ENCODE measurements at places on chromosomes 2 and 18. TPM values are rescaled to one million over a fixed set of nuclear protein-coding genes. Genes with fewer than 3 reads are reported as not detected.

The CHRNG gene
- polyA plus RNA-seq, result not detected

The CRYBA2 gene
- not detected for polyA plus RNA-seq

The NCKAP1 gene
- 0.03 TPM for polyA plus RNA-seq

The ANKRD62 gene
- polyA plus RNA-seq, result not detected

The AQP12B gene
- not detected for polyA plus RNA-seq

The TFPI gene
- 0.09 TPM for polyA plus RNA-seq

The AGXT gene
- not detected for polyA plus RNA-seq

The GCG gene
- not detected for polyA plus RNA-seq

The MFSD6 gene
- 10.4 TPM for polyA plus RNA-seq

The TRIB2 gene
- 41.2 TPM for polyA plus RNA-seq

The SERPINB3 gene
- polyA plus RNA-seq, result not detected

The GRHL1 gene
- 0.16 TPM for polyA plus RNA-seq

The FAM237A gene
- polyA plus RNA-seq, result not detected

The ZNF892 gene
- polyA plus RNA-seq, result 0.53 TPM

The HDHD2 gene
- 46.7 TPM for polyA plus RNA-seq

The HAAO gene
- 5.7 TPM for polyA plus RNA-seq

The C2orf92 gene
- polyA plus RNA-seq, result 1.4 TPM

The RGPD3 gene
- 0.06 TPM for polyA plus RNA-seq

The HTR2B gene
- not detected for polyA plus RNA-seq

The DCDC2C gene
- polyA plus RNA-seq, result not detected

The LYPD6 gene
- polyA plus RNA-seq, result not detected

The CD226 gene
- 3.8 TPM for polyA plus RNA-seq

The NGEF gene
- polyA plus RNA-seq, result not detected

The MC5R gene
- not detected for polyA plus RNA-seq

The ZNF532 gene
- polyA plus RNA-seq, result 14.8 TPM

The CCDC142 gene
- polyA plus RNA-seq, result 9.2 TPM

The GCKR gene
- polyA plus RNA-seq, result not detected

The DYSF gene
- polyA plus RNA-seq, result 0.34 TPM

The CRYGC gene
- not detected for polyA plus RNA-seq

The IL1RL1 gene
- not detected for polyA plus RNA-seq

The PDE1A gene
- not detected for polyA plus RNA-seq

The PLB1 gene
- not detected for polyA plus RNA-seq

The CFC1 gene
- not detected for polyA plus RNA-seq

The ADAM23 gene
- polyA plus RNA-seq, result not detected

The FEZ2 gene
- 2.3 TPM for polyA plus RNA-seq

The CD8B2 gene
- not detected for polyA plus RNA-seq

The STAT4 gene
- 1.9 TPM for polyA plus RNA-seq

The TRABD2A gene
- polyA plus RNA-seq, result 5.7 TPM

The RSAD2 gene
- 3.3 TPM for polyA plus RNA-seq

The CPO gene
- not detected for polyA plus RNA-seq
